ENCODE measurements at places on chromosomes 5 and 9.
A peak's percentile ranks its signal among the peaks of the same experiment; 100 is the strongest.

- no peak for DNase-seq
These were observed 15.0 kb upstream of the SREK1 start for GRCh38 chr5:66129144-66129543.

DNA sequence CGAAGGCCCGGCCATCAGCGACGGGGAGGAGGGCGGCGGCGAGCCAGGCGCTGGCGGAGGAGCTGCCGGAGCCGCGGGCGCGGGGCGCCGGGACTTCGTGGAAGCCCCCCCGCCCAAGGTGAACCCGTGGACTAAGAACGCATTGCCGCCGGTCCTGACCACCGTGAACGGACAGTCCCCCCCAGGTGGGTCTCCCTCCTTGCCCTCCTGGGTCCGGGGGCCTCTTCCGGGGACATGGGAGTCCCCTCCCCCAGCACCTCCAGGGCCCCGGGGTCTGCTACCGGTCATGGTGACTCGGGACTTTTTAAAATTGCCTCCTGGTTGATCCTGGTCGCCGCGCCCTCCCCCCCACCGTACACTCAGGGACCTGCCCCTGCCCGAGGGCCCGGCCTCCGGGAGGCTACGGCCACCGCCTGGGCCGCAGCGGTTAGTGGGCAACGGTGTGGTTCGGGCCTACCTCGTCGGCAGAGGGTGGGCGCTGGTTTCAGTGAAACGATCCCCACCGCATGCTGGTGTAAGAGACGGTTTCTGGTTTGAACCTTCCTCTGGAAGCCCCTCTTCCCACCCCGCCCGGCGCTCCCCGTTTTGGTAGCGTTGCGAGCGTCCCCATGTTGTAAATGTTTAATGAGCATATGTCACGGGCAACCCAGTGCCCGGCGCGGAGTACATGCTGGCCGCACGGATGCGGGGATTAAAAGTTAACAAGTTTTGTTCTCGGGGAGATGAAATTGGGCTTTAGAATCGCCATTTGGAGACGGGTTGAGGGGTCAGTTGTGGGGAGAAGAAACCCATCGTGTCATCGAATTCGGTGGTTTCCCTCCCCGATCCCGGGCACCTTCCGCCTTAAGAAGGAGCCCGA is 1.1 kb downstream of the LARP1 start:
- no peak for DNase-seq

GRCh38 chr9:97911970-97912369 is 10.3 kb downstream of the TRMO start:
- no peak for DNase-seq

- DNase-seq: no peak
These were observed 22.4 kb downstream of the GLRA1 start for GRCh38 chr5:151902215-151902614.

- no peak for DNase-seq
These were observed 53.4 kb downstream of the GALNT12 start for GRCh38 chr9:98860871-98861293.

DNA sequence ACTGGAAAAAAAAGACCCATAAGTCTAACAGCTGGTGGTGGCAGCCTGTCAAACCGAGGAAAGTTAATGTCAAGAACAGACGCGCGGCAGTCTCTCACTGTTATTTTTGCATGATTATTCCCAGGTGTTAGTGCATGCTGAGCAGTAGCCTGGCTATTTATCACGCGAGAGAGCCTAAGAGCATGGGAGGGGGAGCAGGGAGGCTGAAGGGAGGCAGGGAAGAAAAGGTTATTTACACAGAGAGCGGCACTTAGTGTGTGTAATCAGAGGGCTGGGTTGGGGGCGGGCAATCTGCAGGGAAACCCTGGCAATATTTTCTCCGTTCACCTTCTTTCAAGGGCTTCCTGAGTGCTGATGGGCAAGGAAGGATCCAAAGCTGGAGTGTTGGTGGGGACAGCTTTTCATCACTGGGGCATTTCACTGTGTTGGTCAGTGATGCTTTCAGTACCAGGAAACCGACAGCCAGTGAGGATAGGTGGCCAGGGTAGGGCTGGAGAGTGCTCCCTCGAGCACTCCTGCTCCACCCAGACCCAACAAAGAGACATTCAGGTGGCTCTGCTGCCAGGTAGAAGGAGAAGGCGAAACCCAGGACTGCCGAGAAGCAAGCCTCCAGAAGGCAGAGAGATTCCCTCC is 39.6 kb downstream of the ZNF608 start:
- peak; percentile 66 for DNase-seq

DNA sequence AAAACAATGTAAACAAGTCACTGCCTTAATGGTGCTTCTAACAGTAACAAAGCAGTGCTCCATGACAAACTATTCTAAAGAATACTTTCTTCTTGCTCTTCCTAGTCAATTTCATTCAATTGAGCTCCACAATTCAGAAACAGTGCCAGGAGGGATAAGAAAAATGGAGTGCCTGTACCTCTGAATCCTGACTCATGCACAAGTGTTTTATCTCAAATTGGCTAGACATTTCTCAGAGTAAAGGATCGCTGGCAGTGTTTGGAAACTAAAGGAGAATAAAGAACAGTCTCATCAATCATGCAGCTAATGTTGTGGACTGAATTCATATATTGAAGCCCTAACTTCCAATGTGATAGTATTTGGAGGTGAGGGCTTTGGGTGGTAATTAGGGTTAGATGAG is 27.6 kb downstream of the SLC25A51 start:
- DNase-seq: no peak

- DNase-seq: no peak
These were observed 594.5 kb downstream of the PDE4D start for GRCh38 chr5:59299006-59299405.

DNA sequence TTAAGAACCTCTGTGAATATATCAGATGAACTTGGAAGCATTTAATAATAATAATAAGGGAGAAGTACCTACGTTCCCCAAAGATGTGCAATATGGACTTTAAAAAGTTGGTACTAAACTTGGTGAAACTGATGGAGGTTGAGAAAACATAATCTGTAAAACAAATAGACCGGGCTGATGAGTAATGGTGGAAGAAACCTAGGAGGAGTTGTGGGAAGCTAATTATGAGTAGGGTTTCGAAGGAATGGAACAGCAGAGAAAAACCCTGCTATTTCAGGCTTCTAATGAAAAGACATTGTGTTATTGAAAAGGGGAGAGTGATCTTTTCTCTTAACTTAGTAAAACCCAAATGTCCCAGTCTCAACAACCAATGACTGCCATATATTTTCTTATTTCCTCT is 229.3 kb downstream of the PCSK1 start:
- no peak for DNase-seq

- no peak for DNase-seq
These were observed 9.9 kb downstream of the MIER3 start for GRCh38 chr5:56941981-56942380.

DNA sequence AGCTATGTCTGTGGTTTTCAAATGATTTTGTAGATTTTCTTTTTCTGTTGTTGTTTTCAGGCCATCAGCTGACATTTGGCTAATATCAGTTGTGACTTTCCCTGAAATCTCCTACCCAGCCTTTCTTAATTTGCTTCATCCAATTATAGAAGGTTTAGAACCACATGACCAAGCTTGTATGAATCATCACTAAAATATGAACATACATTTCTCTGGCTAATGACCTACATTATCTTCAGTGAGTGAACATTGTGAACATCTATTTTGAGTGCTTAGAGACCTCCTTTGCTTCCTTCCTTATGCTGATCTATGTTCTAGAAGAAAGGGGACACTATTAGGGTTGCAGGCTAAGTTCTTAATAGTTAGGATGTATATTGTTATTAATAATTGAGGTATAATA is 532.5 kb downstream of the RAB3C start:
- no peak for DNase-seq

GRCh38 chr5:4901924-4902323 is 238.2 kb upstream of the ADAMTS16 start:
- no peak for DNase-seq

- DNase-seq: no peak
These were observed 247.6 kb upstream of the ACO1 start for GRCh38 chr9:32136700-32137339.

Measured in renal pelvis (tissue), 12 donors.